ENCODE measurements at places on chromosomes 5 and 9.

GRCh38 chr9:111597852-111598732, 1.4 kb downstream of the PTGR1 start:
- DNase-seq = peak; percentile 51

- no peak for DNase-seq
Observed at GRCh38 chr5:93599399-93600120, 16.5 kb downstream of the NR2F1 start.

GRCh38 chr9:1738511-1739100, 276.5 kb upstream of the SMARCA2 start:
- DNase-seq = no peak

DNA sequence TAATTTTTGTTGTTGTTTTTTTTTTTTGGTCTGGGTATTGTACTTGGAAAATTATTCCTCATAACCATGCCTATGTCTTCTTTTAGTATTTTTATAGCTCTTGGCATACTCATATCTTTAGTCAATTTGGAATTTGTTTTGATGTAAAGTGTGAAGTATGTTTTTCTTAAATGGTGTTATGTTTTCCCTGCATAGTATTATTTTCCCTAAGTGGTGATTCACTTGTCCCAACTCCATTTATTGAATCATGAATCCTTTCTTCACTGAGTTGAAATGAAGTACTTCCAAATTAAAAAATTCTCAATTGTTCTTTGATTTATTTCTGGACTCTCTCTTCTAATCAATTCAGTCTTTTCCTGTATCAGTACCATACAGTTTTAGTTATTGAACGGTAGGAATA, 46.5 kb downstream of the POLK start:
- peak; percentile 70 for DNase-seq

DNA sequence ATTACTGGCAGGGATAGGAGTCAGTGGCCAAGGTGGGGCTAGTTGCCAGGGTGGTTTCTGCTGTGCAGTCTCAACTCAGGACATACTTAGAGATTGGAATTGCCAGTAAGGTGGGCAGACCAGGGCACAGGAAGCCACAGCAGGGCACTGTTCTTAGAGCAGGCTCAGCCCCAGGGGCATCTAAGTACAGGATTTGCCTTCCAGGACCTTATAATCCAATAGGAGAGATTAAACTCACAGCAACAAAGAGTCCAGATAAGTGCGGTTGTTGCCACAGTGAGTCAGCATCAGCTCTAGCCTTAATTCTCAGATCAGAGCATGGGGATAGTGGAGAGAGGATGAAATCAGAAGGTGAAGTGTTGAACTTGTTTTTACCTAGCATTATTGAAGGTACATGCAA, 265.8 kb upstream of the TRPC7 start:
- no peak for DNase-seq

- DNase-seq = no peak
Observed at GRCh38 chr5:171506951-171507350, 87.5 kb downstream of the FGF18 start.

DNA sequence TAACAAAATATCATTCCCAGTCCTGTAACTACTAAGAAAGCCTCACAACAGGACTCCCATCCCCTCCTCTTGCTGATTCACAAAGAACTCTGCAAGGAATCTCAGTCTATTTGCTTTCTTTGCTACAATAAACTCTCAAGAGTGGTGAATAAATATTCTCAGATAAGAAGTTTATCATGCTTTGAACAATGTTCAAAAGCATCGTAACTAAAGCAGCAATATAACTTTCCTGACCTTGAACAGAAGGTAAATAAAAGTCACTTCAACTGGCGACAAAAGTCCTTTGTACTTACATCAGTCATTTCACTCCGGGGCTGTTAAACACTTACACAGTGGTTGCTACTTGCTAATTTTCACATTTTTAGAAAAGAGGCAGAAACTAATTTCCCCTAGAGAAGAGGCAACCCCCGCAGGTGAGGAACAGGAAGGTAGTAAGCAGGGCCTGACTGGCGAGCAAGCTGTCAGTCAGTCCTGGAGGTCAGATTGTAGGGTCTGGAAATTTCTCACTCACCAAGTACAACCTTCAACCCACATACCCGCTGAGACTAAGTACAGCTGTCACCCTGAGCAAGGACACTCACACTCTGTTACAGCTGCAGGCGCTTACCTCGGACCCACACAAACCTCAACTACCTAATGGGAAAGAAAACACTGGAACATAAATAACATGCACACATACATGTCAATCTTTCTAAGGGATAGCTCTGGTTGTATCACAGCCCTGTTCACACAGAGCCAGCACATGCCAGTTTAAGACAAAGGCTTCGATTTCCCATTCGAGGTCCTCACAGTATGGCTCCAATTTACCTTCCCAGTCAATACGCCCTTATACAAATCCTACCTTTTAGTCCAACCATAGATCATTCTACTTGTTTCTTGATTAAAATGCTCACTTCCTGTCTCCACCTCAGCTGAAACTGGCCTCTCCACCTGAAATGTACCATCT, 104.6 kb upstream of the RETREG1 start:
- no peak for DNase-seq

DNA sequence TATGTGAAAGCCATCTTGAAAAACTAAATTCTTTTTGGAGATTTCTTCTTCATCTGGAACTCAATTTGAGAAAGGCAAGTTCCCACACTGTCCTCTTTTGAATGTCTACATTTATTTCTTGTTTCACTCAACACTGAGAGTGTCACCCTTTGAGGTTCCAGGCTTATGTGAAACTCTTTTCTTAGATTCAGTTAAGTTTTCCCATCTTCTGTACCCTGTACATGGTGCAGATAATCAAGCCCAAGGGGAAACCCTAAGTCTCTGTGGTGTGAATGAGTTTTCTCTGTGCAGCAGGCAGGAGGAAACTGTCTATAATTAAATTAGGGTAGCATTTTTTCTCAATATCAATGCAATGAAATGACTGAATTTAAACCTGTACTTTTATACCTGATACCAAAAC, 72.3 kb upstream of the PRLR start:
- no peak for DNase-seq

- no peak for DNase-seq
Observed at GRCh38 chr9:7111413-7111812, 353.6 kb downstream of the KDM4C start.

DNA sequence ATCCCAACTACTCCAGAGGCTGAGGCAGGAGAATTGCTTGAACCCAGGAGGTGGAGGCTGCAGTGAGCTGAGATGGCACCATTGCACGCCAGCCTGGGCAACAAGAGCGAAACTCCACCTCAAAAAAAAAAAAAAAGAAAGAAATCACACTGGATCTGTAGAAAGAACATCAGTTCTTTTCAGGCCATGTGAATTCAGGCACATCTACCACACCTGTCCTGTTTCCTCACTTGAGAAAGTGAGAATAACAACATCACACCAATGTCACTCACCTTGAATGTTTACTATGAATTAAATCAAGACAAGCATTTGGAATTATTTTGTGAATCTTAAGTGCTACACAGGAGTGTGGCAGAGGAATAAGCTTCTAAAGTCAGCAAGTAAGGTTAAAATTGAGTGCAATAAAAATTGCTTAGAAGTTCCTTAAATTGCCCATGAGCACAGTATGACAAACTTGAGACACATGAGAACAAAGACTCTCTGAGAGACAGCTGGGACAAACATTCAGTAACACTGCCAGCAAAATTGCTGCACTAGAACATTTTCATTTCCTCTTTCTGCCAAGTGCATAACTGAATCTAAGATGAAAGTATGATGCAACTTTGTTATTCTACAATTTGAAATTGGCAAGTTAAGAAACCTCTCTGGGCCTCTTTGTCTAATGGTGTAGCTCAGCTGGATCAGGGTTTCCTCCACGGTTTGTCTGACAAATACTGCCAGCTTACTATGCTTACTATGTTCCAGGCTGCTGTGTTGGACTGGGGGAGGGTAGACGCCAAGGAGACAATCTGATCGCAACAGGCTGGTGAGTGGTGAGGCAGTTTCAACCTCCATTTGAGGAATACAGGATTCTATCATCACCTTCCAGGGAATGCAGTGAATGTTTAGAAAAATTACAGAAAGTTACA, 1.9 kb upstream of the RIC1 start:
- peak; percentile 72 for DNase-seq

DNA sequence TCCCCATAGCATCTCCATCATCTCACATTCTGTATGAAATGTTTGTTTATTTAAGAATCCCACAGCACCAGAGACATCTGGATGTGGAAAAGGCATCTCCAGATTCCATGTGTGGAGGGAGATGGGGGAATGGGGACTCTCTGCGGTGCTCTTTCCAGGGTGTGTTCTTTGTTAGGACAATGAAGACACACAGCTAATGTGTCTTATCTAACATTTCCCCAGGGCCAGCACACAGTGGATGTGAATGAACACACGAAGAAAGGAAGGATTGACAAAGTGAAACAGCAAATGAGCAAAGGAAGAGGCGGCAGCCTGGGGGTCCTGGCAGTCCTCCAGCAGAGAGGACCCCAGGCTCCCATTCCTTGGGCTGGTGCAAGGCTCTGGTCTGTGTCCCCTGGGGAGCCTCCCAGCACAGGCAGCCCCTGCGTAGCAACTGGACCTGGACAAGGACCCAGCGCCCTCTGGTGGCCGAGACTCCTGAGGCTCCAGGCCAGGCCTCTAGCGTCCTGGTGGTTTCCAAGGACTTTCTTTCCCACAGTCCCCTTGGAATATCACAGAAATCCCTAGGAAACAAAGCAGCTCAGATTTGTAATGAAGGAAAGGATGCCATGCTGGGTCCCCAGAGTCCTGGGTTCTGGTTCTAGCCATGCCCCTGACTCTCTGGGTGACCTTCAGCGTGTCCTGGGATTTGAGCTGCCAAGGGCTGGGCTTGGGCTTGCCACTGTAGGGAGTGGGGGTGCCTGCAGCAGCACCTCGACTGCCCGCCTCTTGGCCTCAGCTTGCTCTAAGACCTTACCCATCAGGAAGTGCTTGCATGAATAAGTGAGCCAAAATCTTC, 3.5 kb upstream of the PDLIM7 start:
- peak; percentile 83 for DNase-seq

- no peak for DNase-seq
Observed at GRCh38 chr9:89512382-89512781, 14.5 kb upstream of the SEMA4D start.

- no peak for DNase-seq
Observed at GRCh38 chr5:68994645-68995044, 99.2 kb upstream of the SLC30A5 start.

DNA sequence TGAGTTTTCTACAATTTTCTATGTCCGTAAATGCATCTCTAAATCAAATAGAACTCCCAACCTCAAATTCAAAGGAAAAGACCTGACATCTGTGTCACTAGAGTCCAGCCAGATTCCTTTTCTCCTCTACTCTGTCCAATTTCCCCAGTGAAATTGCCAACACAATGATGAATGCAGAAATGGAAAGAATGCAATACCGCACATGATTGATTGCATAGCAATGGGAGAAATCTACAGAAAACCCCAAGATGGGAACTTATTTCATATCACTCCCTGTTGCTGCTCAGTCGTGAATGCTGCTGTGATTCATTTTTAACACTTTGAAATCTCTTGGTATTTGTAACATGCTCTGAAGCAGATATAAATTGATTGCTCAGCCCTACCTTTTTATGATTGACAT, 355.1 kb upstream of the TUSC1 start:
- DNase-seq = peak; percentile 69

DNA sequence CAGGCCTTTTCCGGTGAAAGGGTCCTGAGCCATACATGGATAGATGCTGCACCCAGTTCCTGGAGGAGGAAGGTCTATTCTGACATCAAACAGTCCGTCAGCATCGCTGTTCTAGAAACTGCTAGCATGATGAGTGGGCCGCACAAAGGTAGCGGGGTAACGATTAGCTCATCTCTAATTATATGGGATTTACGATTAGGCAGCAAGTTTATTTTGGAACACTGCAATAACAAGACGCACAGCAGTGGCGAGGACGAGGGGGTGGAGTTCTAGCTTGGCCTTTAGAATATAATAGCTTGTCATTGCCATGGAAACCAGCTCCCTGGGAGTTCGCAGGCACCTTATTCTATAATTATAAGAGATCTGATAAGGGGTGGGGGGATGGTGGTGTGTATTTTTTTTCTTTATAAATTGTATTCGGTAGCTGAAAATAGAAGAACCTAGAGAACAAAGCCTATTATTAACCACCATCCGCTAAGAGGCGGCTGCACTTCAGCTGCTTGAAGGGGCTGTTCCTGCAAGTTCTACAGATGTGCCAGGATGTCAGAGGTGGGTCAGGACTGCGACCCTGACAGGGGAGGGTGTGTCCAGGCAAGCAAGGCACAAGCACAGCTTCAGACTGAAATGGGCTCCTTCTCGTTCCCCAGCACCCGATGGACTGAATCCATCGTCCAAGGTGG, 311.0 kb downstream of the AGTPBP1 start:
- DNase-seq = no peak

GRCh38 chr5:16922430-16922829, 13.7 kb downstream of the MYO10 start:
- DNase-seq = no peak

DNA sequence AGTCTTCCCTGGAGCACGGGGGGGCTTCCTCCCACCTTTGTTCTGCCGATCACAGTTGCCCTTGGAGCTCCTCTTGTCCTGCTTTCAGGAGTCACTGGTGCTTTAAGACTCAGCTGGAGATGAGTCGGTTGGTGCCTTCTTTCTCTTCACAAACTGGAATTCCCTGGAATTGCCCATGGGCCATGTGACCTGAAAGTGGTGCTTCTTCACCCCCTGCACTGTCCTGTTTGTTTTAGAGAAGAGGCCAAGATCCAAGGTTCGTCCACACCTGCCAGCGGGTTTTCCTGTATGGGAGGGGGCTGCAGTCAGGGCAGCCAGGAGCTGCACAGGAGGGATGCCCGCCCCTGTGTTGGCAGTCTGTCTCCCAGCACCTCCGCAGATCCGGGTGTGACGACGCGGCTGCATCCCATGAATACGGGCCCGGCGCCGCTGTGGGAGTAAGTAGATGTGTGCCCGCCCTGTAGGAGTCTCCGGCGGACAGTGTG, 9.5 kb upstream of the MRPS2 start:
- no peak for DNase-seq

GRCh38 chr5:68287631-68287975, 72.0 kb downstream of the PIK3R1 start:
- no peak for DNase-seq

DNA sequence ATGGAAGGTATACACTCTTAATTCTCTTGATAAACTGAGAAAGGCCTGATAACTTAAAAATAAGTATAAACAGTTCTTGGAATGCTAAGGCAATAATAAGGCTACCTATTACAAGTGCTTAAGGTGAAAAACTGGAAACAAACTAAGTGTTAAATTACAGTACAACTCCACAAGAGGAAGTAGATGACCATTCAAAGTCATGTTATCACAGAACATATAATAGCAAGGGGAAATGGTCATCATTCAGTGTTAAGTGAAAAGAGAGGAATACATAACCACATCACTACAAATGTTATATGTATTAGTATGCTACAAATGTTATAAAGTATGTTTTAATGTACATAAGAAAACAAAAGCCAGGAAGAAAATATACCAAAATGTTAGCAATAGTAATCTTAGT, 135.9 kb downstream of the CCDC192 start:
- no peak for DNase-seq

GRCh38 chr5:96509721-96510350, 76.8 kb upstream of the PCSK1 start:
- DNase-seq = peak; percentile 36

- DNase-seq = peak; percentile 56
Observed at GRCh38 chr5:15252331-15252730, 247.6 kb upstream of the FBXL7 start.

Data from fibroblast of skin of back (primary cell).